ENCODE measurements at places on chromosomes 2 and 18. TPM values are rescaled to one million over a fixed set of nuclear protein-coding genes. Genes with fewer than 3 reads are reported as not detected.

Gene PPP1R1C
- 0.68 TPM for total RNA-seq

Gene DNAH7
- 0.14 TPM for total RNA-seq

Gene PDCD1
- not detected for total RNA-seq

Gene WNT10A
- 7.5 TPM for total RNA-seq

Gene ADD2
- total RNA-seq: not detected

Gene FAM110C
- 16.2 TPM for total RNA-seq

Gene IL18RAP
- total RNA-seq: 0.21 TPM

Gene RSAD2
- total RNA-seq: 1.1 TPM

Gene HOXD11
- not detected for total RNA-seq

Gene ACMSD
- not detected for total RNA-seq

Gene DUSP2
- 13.0 TPM for total RNA-seq

Gene SULT1C2
- total RNA-seq: 0.34 TPM

Gene SNRNP200
- 42.4 TPM for total RNA-seq

Gene MAP3K19
- not detected for total RNA-seq

Gene FZD7
- 2.1 TPM for total RNA-seq

Gene OTOF
- total RNA-seq: not detected

Gene CD8A
- total RNA-seq: not detected

Gene SERPINB10
- total RNA-seq: 0.43 TPM

Gene SF3B6
- 238 TPM for total RNA-seq

Gene ANKRD29
- 23.4 TPM for total RNA-seq

Gene SPDYA
- total RNA-seq: 0.68 TPM

Gene COMMD1
- total RNA-seq: 22.7 TPM

Data from nasal cavity respiratory epithelium epithelial cell of viscerocranial mucosa (primary cell).